ENCODE measurements at places on chromosomes 2 and 18.

- DNase-seq: no peak
Observed at GRCh38 chr2:240992572-240993291, 5.7 kb upstream of the SNED1 start.

- DNase-seq: no peak
Observed at GRCh38 chr2:219912491-219912921, 285.1 kb downstream of the SLC4A3 start.

- DNase-seq: no peak
Observed at GRCh38 chr2:60490848-60491247, 62.6 kb downstream of the BCL11A start.

DNA sequence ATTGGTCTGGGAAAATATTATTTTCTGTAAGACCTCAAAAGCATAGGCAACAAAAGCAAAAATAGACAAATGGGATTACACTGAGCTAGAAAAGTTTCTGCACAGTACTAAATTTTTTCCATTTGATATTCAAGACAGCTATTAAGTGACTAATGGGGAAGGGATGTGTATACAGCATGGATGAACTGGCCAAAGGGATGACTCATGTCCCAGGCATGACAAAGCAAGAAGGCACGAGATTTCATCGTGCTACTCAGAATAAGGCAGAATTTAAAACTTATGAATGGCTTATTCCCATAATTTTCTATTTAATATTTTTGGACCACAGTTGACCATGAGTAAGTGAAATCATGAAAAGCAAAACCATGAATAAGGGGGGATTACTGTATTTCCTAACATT lies 1250.1 kb upstream of the GYPC start:
- no peak for DNase-seq

DNA sequence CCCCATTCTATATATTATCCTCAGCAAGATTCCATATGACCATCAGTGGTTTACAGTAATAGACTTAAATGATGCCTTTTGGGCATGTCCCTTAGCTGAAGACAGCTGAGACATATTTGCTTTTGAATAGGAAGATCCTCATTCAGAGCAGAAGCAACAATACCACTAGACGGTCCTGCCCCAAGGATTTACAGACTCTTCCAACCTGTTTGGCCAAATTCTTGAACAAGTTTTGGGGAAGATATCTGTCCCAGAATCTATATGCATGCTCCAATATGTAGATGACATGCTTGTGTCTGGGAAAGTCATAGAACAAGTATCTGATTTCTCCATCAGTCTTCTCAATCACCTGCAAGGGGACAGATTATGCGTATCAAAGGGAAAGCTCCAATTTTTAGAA lies 137.1 kb upstream of the RMP24 start:
- DNase-seq: no peak

DNA sequence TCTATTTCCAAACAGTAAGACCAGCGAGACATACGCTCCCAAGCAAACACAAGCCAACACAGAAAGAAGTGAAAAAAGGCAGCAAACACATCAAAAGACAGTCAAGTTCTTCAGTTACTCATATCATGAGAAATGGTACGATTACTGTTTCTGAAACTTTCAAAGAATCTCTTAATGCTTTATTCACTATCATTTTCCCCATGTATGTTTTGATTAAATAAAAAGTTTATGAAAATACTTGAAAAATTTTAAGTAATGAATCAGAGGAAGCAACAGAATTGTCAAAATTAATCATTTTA lies 114.9 kb downstream of the HDAC4 start:
- DNase-seq: no peak

GRCh38 chr2:144132357-144132756 lies 387.6 kb downstream of the ZEB2 start:
- no peak for DNase-seq

DNA sequence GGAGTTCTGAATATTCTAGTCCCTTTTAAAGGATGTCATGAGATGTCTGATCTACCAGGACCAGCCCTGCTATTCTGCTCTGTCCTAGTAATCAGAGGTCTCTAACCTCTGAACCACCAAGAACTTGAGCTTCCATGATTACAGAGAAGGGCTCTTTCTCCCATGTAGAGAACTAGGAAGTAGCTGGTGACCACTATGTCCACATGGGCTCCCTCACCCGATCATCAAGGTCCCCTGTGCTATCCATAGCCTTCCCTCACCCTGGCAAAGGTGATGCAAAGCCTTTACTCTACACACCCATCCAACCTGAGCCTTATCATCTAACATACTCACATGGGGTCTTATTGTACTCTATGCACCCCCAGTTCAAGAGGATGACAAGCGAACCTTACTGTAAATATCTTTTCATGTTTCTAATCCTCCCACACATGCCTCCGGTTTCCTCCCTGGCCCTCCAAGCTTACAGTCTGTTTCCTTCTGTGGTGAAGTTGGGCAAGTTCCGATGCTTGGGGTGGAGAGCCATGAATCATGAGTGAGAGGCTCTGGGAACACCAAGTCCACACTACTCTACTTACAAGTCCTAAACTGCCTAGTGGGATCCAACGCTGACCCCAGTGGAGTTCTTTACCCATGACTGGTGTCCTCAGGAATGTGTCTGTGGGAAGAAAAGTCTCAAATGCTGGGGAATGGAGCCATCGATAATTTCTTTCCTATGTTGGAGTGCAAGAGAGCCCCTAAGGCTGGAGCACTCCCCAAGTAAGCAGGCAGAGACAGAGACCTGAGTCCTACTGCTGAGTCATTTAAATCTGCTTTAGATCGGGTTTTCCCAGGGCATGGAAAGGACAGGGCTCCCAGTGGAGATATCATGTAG lies 73.3 kb upstream of the KLF7 start:
- no peak for DNase-seq

DNA sequence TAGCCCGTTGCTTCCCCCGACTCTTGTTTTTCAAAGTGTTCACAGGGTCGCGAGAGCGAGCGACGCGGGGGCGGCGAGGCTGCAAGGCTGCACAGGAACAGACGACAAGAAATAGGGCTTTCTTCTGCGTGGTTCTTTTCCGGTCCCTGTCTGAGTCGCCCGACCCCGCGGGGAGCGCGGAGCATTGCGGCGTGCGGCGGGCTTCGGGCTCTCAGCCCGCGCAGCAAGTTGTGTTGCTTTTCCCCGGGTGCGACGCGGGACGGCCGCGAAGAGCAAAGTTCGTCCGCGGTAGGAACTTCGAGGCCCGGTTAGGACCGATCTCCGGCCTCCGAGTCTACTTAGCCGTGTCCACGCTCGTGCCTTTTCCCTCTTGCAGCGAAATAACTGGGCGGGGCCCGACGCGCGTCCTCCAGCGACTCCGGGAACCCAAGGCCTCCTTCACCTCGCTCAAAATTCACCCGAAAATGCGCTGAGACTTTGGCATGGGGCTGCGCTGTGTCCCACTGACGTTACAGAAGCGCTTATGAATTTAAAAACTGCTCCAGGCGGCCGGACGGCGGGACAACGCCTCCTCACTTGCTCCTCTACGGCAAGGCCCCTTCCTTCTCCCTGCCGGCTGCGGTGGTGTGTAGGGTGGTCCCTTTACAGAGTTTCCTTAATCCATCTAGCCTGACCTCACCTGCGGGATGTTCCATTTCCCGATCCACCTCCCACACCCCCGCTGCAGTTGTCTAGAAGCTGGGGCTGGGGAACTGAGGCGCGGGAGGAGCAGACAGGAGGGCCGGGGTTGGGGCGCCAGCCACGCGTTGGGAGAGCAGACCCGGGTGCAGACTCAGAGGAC lies 1.5 kb upstream of the BCL2L11 start:
- DNase-seq: no peak

GRCh38 chr2:95301876-95302641 lies 4.9 kb downstream of the KCNIP3 start:
- DNase-seq: no peak

- DNase-seq: no peak
Observed at GRCh38 chr2:240600451-240600961, 14.0 kb downstream of the CAPN10 start.

DNA sequence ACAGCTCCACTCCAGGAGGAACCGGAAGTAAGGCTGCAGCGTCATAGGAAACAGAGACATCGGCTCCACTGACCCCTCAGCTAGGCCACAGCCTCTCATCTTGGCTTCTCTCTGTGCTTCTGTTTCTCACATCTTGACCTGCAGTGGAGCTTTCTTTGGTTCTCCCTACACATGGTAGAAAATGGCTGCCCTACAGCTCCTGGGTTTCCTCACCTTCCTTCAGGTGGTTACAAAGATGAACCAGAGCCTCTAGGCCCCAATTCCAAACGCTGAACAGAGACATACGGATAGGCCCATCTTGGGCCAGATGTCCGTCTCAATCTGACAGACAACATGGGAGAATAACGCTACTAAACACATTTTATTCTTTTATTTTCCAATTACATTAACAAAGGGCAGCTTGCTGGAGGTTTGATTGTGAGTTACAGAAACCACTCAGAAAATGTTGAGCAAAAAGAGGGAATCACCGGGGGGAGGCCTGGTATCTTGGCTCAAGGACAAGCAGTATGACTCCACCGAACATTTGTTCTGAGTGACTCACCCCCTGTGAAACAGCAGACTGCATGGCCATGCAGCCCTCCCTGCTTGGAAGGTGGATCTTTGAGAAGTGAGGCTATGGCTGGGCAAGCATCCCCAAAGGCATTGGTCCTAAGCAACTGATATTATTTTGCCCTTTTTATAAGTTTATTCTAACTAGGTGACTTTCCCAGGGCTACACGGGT lies 303.5 kb downstream of the CDCA7 start:
- DNase-seq: no peak

DNA sequence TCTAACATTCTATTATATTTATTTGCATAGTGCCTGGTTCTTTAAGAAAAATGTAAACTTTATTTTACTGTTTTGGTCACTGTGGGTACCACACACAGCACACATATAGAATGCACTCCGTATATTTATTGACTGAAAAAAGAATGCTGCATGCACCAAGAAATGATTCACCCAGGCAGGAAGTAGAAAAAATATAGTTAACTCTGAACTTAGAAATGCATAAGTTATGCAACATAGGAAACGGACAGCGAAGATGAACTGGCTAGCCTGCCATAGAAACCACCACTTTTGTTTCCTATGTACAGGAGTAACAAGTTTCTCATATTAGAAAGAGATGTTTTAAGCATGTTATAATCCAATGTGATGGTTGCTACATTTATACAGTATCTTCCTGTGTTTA lies 635.8 kb downstream of the DSC3 start:
- DNase-seq: no peak

GRCh38 chr2:140117386-140117785 lies 1337.2 kb upstream of the NXPH2 start:
- no peak for DNase-seq

DNA sequence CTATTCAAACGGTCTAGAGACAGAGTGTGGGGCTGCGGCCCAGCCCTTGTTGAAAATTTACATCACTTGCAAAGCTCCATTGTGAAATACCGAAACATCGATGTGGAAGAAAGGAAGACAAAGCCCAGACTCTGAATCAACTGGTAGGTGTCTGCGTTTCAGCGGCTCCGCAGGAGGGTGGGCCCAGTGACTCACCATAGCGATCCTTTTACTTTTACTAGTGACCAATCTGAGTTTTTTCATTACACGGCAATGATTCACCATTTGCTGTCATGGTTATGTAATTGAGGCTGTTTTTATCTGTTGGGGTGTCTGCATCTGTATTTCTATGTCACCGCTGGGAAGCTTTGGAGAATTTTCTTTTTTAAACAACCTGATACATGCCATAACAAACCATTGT lies 66.6 kb upstream of the ODC1 start:
- DNase-seq: no peak

- no peak for DNase-seq
Observed at GRCh38 chr2:119823734-119824334, 64.1 kb downstream of the PTPN4 start.

- DNase-seq: no peak
Observed at GRCh38 chr2:117980783-117981676, 32.8 kb downstream of the CCDC93 start.

DNA sequence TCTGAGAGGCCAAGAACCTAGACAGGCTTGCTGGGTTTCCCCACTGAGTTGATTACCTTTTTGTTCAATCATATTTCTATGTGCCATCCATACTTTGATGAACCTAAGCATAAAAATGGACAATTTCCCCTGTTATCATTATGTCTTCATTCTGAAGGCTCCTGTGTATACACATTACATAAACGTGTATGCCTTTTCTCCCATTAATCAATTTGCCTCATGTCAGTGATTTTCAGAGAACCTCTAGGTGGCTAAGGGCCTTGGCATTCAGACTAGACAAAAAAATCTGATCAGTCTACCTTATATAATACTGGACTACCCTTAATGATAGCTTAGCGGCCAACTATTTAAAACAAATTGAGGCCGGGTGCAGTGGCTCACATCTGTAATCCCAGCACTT lies 4.1 kb upstream of the PEX13 start:
- DNase-seq: no peak

DNA sequence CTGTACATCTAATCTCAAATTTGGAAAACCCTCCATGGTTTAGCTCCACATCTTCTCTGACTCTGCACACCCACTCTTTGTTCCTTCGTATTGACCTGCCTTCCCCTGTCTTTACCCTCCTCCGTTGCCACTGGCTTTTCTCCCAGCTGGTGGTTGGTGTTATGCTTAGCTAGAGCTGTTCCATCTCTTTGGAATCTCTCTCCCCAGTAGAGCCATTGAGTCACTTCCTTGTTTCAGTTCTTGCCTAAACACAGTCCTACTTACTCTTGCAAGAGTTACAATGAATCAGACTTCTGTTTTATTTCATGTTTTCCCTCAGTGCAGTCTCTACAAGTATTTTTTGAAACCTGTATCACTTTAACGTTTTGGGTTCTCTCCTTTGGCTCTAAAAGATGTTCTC lies 263.9 kb downstream of the LTBP1 start:
- no peak for DNase-seq

- DNase-seq: no peak
Observed at GRCh38 chr2:200662727-200663126, 76.9 kb downstream of the AOX1 start.

- DNase-seq: no peak
Observed at GRCh38 chr2:136386046-136386445, 268.1 kb upstream of the CXCR4 start.

- no peak for DNase-seq
Observed at GRCh38 chr2:36483290-36483689, 114.7 kb downstream of the FEZ2 start.

DNA sequence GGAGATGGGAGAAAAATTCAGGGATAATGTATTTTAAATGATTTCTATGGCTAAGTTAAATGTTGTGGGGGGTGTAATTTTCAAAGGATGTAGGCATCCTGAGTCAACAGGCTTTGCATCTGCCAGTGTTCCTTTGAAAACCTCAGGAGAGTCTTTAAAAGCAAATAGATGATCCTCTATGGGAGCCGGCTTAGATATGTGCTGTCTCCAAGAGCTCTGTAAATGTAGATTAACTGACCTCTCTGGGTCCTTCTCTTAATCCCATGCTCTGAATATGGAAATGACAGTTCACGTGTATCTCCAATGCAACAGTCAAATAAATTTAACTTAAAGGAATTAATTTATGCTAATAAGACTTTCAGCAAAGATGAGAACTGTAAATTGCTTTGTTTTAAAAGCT lies 292.7 kb downstream of the ERBB4 start:
- no peak for DNase-seq

- no peak for DNase-seq
Observed at GRCh38 chr2:46900381-46900780, 15.2 kb downstream of the MCFD2 start.
